ENCODE measurements at places on chromosomes 5 and 9.

- DNase-seq, result no peak
These were observed 101.2 kb downstream of the AOPEP start for GRCh38 chr9:94827584-94828304.

- DNase-seq, result no peak
These were observed 3.0 kb downstream of the NKX2-5 start for GRCh38 chr5:173231996-173232498.

DNA sequence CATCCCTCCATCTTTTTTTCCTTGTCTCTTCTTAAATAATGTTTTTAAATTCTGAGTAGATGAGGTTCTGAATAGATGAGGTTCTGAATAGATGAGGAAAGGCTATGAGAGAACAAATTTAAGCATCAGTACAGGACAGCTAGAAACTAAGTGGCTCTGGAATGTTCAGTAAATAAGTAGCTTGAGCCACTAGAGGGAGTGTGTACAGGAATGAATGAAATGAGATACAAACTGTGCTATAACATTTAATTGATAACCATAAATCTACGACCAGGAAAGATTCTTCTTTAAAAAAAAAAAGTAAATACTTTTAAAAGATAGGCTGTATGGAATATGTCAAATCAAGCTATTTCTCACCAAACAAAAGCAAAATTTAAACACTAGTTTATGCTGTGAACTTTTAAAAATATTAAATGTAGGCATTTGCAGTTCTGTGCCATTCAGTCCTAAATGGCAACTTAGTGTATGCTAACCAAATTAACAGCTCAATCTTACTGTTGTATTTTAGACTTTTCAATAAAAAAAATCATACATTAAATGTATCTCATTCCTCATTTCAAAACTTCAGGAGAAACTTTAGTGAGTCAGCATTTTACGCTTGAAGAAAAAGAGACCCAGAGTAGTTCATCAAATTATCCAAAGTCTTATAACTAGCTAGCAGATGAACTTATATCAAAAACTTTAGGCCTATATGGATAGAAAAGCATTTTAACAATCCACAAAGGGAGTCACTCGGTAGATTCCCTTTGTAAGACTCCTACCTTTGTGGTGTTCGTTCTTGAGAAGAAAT lies 70.4 kb upstream of the SNX2 start:
- DNase-seq, result peak; percentile 42

GRCh38 chr5:169152946-169153345 lies 148.0 kb downstream of the SLIT3 start:
- no peak for DNase-seq

- DNase-seq, result no peak
These were observed 83.8 kb downstream of the ANKRD31 start for GRCh38 chr5:75152860-75153259.

GRCh38 chr9:6184749-6185645 lies 30.6 kb upstream of the IL33 start:
- peak; percentile 9 for DNase-seq

GRCh38 chr5:68370196-68370595 lies 154.6 kb downstream of the PIK3R1 start:
- no peak for DNase-seq

DNA sequence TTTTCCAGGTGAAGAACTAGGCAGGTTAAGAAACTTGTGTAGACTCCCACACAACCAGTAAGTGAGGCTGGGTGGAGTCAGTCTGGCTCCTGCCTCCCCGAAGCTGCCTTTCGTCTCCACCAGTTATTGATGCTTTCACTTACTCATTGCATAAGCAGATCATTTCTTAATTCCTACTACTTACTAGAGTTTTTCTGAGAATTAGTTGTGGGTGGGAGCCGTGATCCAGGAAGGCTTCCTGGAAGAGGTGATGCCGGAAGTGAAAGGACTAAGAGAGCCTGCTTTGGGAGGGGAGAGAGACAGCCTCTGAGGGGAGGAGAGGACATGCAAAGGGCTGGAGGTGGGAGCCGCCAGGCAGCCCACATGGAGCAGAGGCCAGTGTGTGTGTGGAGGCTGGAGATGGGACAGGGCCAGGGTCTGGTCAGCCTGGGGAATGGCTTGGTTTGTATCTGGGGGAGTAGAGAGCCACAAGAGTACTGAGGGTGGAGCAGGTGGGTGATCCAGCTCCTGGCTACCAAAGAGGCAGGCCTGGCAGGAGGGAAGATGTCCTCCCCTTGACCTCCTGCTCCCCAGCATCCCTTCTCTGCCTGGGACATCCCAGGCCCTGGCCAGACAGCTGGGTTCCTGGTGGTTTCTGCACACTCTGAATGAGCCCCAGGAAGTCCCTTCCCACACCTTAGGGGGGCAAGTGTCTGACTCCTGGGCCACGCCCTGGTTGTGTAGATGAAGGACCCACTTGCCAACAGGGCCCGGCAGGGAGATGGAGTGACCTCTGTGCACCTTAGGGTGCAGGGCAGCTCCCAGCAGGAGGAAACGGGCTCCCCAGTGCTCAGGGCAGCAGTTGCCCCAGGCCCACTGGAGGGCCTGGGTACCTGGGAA lies 12.2 kb upstream of the CARD19 start:
- no peak for DNase-seq

- peak; percentile 70 for DNase-seq
These were observed 46.6 kb downstream of the ARHGAP26 start for GRCh38 chr5:142816531-142817430.

- no peak for DNase-seq
These were observed 4.3 kb upstream of the TCOF1 start for GRCh38 chr5:150353032-150353675.

- no peak for DNase-seq
These were observed 172.2 kb downstream of the ZSWIM6 start for GRCh38 chr5:61504143-61504770.

GRCh38 chr5:73437101-73437776 lies 11.3 kb downstream of the FOXD1 start:
- DNase-seq, result peak; percentile 76

- no peak for DNase-seq
These were observed 102.0 kb upstream of the PRLR start for GRCh38 chr5:35331956-35332950.

DNA sequence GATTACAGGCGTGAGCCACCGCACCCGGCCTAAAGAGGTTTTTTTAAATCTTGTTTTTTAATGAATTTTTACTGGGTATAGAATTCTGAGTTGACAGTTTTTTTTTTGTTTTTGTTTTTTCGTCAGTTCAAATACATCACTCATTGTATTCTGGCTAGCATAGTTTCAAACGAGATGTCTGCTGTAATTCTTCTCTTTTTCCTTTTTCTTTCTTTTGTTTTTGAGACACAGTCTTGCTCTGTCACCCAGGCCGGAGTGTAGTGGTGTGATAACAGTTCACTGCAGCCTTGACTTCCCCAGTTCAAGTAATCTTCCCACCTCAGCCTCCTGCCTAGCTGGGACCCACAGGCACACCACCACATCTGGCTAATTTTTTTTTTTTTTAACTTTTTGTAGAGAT lies 2.2 kb upstream of the PRRT1B start:
- DNase-seq, result no peak

DNA sequence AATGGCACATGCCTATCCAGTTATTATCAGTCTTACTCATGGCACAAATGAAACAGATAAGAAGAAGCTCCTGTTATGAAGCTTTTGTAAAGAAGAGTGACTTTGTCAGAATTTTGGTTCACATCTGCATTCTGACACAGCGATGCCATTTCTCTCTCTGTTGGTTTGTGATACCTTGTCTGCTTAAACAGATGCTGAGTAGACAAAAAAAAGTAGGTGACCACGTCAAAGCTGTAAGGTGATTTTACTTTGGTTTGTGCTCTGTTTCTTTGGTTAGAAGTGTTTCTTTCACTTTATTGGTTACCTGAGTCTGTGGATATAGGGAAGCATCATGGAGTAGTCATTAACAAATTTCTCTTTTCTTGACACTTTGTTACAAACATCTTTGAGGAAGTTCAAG lies 422.3 kb upstream of the ADAMTSL1 start:
- DNase-seq, result no peak

DNA sequence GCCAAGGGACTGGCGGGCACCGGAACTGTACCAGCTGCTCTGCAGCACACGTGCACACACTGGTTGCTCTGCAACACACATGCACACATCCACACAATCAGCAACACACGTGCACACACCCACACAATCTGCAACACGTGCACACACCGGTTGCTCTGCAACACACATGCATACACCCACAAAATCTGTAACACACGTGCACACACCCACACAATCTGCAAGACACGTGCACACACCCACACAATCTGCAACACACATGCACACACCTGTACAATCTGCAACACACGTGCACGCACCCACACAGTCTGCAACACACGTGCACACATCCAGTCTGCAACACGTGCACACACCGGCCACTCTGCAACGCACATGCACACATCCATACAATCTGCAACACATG lies 17.9 kb downstream of the PLEKHG4B start:
- no peak for DNase-seq

GRCh38 chr5:89556215-89556913 lies 673.4 kb upstream of the MEF2C start:
- DNase-seq, result peak; percentile 44

GRCh38 chr5:130501151-130501865 lies 597.0 kb downstream of the CHSY3 start:
- no peak for DNase-seq

- no peak for DNase-seq
These were observed 102.7 kb downstream of the FOCAD start for GRCh38 chr9:20786807-20787206.

DNA sequence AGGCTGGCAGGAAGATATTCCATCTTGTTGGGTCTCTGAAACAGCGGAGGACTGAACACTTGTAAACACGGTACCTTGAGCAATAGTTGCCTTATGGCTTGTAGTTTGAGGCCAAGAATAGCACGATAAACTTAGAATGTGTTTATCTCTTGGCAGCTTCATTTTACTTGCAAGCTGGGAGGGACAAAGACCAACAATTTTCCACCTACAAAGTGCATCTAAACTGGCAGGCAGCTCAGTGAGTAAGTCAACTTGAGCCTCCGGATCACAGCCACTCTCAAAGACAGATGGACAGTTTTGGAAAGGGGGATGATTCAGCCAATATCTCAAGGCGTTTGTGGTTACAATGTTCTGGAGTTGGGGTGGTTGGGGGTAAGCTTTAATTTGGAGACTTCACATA lies 652.6 kb downstream of the CETN3 start:
- DNase-seq, result no peak

- DNase-seq, result no peak
These were observed 7.7 kb downstream of the ARHGAP26 start for GRCh38 chr5:142777850-142778249.

- DNase-seq, result no peak
These were observed 356.9 kb upstream of the WWC1 start for GRCh38 chr5:167934551-167934971.

DNA sequence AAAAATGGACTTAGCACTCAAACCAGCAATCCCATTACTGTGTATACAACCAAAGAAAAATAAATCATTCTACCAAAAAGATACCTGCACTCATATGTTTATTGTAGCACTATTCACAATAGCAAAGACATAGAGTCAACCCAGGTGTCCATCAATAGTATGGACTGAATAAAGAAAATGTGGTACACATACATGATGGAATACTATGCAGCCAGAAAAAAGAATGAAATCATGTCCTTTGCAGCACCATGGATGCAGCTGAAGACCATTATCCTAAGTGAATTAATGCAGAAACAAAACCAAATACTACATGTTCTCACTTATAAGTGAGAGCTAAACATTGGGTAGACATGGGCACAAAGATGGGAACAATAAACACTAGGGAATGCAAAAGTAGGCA lies 236.8 kb upstream of the POU5F2 start:
- DNase-seq, result no peak

DNA sequence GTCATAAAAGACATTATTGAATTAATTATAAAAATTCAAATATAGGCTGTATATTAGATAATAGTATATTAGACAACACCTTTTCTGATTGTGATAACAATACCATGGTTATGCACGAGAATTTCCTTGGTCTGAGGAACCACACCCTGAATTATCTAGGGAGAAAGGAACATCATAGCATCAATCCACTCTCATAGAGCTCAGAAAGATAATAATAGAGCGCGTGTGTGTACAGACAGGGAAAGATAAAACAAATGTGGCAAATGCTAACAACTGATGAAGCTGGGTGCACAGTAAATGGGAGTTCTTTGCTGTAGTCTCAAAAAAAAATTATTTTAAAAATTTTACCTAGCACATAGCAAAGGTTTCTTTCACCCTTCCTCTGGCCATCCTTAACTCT lies 143.5 kb downstream of the CDK5RAP2 start:
- DNase-seq, result no peak

DNA sequence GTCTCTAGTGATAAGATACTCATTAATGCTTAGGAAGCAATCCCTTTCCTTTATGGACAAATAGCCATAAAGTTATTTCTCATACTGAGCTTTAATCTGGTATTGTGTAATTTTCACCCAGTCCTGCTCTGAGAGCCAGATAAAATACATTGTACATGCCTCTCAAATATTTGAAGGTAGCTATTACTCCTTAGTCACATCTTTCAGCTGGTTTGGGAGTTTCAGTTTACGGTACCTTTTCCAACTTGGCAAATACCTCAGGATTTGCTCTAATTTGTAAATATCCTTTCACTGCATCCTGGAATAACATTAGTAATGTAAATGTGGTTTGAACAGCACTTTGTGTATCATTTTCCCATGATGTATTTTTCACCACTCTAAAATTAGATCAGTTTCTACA lies 47.4 kb downstream of the ABHD17B start:
- DNase-seq, result no peak

GRCh38 chr9:9612270-9612669 lies 1000.5 kb downstream of the PTPRD start:
- no peak for DNase-seq

DNA sequence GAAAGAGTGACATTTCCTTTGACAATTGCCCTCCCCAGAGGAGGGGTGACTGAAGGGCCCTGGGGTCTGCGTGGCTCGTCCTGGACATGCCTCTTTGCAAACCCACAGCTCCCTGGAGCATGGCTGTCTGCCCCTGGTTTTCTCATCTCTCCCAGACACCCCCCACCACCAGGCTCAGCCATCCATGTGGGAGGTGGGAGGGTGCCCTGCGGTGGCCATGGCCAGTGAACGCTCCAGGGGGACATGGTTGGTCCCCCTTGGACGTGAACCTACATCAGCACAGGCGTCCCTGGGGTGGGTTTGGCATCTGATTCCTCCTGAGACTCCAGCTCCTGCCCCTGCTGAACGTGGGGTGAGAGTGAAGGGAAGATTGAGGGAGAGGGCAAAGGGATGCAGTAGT lies 67.7 kb upstream of the LMX1B start:
- DNase-seq, result no peak

DNA sequence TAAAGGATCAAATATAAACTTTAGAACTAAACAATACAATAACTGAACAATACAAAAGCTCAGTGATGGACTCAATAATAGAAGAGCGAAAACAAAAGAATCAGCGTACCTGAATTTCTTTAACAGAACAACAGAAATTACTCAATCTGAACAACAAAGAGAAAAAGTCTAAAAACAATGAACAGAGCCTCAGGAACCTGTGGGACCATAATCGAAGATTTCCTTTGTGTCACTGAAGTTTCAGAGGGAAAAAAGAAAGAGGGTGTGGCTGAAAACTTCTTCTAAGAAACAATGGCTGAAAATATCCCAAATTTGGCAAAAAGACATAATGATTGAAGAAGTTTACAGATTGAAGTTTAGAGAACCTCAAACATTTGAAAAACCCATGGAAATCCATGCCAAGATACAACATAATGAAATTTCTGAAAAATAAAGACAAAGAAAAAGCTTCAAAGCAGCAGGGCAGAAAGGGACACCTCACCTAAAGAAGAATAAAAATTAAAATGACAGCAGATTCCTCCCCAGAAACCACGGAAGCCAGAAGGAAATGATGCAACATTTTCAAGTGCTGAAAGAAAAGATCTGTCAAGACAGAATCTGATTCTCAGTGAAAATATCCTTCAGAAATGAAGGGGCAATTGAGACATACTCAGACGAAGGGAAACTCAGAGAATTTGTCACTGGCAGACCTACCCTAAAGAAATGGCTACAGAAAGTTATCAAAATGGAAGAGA lies 288.8 kb downstream of the ARL15 start:
- DNase-seq, result peak; percentile 44

Measured in EL (cell line).